ENCODE measurements at places on chromosomes 7 and 10. TPM values are rescaled to one million over a fixed set of nuclear protein-coding genes. Genes with fewer than 3 reads are reported as not detected.

The FUOM gene
- total RNA-seq: 24.0 TPM

The PLAU gene
- 112 TPM for total RNA-seq

The ADRB1 gene
- total RNA-seq: 0.68 TPM

The BEND7 gene
- total RNA-seq: 12.4 TPM

The ZNF775 gene
- 5.9 TPM for total RNA-seq

The FZD8 gene
- 28.0 TPM for total RNA-seq

The SEMA3D gene
- total RNA-seq: 19.4 TPM

The DNAJB9 gene
- 23.3 TPM for total RNA-seq

The GBX1 gene
- not detected for total RNA-seq

The TAF3 gene
- total RNA-seq: 8.0 TPM

The PRKG1 gene
- total RNA-seq: 10.8 TPM

The PHTF2 gene
- 30.4 TPM for total RNA-seq

The GOLGA7B gene
- not detected for total RNA-seq

The ALOX5 gene
- not detected for total RNA-seq

The ZNHIT1 gene
- 66.9 TPM for total RNA-seq

The SKAP2 gene
- total RNA-seq: 11.7 TPM

The PROSER2 gene
- 8.8 TPM for total RNA-seq

The PRKCQ gene
- not detected for total RNA-seq

The SUGCT gene
- total RNA-seq: 11.9 TPM

The C10orf105 gene
- not detected for total RNA-seq

The ACTL6B gene
- not detected for total RNA-seq

The NPFFR1 gene
- not detected for total RNA-seq

The TCAF2 gene
- total RNA-seq: 2.5 TPM

The SPDYE2 gene
- not detected for total RNA-seq

The CELF2 gene
- total RNA-seq: 33.8 TPM

The BAMBI gene
- total RNA-seq: 6.8 TPM

The ABCC2 gene
- 0.24 TPM for total RNA-seq

The PCLO gene
- 1.4 TPM for total RNA-seq

The LRRC27 gene
- 18.9 TPM for total RNA-seq

The CH25H gene
- total RNA-seq: not detected

The CHST15 gene
- total RNA-seq: 73.6 TPM

The ANKRD61 gene
- total RNA-seq: not detected

The ZNF25 gene
- total RNA-seq: 15.1 TPM

The COL28A1 gene
- total RNA-seq: 1.1 TPM

The TUBB8 gene
- total RNA-seq: not detected

The CCDC126 gene
- total RNA-seq: 14.8 TPM

The RSPH10B gene
- not detected for total RNA-seq

The CTAGE4 gene
- total RNA-seq: 1.3 TPM

The SPDYE11 gene
- not detected for total RNA-seq

The INMT gene
- total RNA-seq: 1.5 TPM

The CNNM1 gene
- total RNA-seq: 0.24 TPM

The POLR2J2 gene
- total RNA-seq: 6.7 TPM

The PKD2L1 gene
- total RNA-seq: not detected

The TMEM273 gene
- total RNA-seq: not detected

The PRR15 gene
- 0.73 TPM for total RNA-seq

The COL17A1 gene
- total RNA-seq: not detected

The BMI1 gene
- 41.7 TPM for total RNA-seq

The ADARB2 gene
- total RNA-seq: 35.0 TPM

The ARMC3 gene
- total RNA-seq: not detected

The BLVRA gene
- 21.2 TPM for total RNA-seq

The SLC16A9 gene
- total RNA-seq: 0.50 TPM

The RNF32 gene
- 1.7 TPM for total RNA-seq

The OR2A5 gene
- not detected for total RNA-seq

The CRTAC1 gene
- 0.16 TPM for total RNA-seq

The CHST3 gene
- total RNA-seq: 40.9 TPM

The CCDC186 gene
- total RNA-seq: 18.2 TPM

The MEIG1 gene
- 1.0 TPM for total RNA-seq

The VSTM4 gene
- total RNA-seq: 0.70 TPM
